Activated T-helper 2 cell treated with anti-CD3 and anti-CD28 coated beads, Interferon-gamma antibody, Interleukin-2, Interleukin-4, amounts not matched to agents 10 μg/mL and 5 μg/mL and 100 μg/mL, durations not matched to agents 14 hours and 24 hours and 36 hours (primary cell): ENCODE measurements at places on chromosomes 2 and 18.

DNA sequence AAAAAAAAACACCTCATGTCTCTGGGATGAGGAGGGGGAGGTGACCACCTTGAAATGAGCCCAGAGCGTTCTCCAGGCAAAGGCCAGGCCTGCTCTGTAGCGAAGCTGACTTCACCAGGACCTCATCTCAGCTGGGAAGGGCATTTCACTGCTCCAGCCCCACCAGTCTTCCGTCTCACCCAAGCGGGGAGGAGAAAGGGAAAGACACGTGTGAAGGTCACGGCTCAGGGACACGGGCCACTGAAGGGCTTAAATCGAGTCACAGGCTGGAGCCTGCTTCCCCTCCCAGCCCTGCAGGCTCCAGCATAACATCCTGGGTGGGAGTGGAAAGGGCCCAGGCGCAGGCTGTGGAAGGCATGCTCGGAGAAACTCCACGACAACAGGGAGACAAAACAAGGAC lies 18.1 kb downstream of the THAP4 start:
- no peak for DNase-seq

DNA sequence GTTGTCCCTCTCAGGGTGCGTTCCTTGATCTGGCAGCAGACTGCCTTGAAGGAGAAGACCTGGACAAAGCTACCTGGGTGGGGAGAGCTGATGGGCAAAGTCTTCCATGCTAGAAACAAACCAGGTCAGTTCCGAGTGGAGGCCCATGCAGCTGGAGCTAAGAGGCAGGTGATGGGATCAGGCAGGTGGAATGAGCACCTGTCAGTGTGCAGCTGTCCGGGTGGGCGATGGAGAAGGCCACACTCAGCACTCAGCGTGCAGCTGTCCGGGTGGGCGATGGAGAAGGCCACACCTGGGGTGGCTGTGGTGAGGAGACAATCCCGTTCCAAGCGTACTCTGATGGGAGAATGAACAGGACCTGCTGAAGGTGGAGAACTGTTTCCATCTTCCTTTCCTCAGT lies 237.3 kb upstream of the MYT1L start:
- DNase-seq = no peak

DNA sequence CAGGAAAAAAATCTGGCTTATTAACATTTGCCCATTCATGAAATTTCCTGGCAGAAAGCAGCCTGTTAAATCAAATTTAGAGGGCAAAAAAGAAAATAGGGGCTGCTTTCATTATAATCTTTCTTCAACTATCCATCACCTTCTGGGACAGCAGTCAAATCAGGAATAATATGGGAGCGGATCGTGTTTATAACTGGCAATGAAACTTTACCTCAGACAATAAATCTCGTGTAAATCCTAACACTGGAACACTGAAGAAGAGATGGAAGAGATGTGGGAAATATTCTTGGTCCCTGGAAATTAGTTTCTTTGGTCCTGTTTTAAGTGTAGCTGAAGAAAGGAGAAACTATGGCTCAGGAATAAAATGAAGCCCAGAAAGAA lies 77.5 kb upstream of the SERTAD2 start:
- DNase-seq = no peak

DNA sequence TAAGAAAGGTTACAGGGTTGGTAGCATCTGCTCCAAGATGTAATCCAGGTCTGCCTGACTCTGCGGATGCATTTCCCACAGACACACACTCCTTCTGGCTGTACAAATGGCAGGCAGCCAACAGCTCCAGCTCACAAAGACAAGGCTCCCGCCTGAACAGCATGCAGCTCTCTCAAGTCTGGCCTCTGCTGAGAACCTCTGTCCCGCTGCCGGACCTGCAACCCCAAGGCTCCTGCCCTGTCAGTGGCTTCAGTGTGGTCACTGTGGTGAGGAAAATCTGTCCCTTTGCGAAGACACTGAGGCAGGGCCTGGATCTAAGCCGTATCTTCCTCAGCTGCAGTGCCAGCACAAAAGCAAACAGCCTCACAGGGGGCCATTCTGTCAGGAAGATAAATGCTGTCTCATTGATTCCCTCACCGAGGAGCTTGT lies 469.3 kb upstream of the MEX3C start:
- DNase-seq = no peak

DNA sequence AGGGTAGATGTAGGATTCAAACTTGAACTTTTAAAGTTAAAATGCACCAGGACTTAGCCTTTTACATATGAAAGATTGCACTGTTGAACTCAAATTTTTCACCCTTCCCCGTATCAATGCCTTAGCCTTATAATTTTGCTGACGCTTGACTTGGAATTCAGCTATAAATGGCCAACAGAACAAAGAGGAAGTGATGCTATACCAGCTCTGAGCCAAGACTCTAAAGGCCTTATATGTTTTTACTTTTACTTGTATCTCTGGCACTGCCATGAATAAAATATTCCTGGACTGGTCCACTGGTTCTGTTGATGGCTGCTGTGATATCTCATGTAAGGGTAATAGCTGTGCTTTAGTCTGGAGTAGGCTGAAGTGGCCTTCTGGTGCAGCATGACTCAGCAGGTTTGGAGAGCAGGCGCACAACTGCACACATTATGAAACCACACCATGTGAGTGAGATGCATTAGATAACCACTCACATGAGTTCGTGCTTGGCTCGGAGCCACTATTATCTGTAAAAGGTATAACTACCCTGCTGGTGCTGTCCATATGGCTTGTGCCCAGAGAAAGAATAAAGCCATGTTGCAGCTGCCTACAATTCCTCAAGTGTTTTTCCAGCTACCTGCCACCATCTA lies 8.4 kb upstream of the IER3IP1 start:
- no peak for DNase-seq

DNA sequence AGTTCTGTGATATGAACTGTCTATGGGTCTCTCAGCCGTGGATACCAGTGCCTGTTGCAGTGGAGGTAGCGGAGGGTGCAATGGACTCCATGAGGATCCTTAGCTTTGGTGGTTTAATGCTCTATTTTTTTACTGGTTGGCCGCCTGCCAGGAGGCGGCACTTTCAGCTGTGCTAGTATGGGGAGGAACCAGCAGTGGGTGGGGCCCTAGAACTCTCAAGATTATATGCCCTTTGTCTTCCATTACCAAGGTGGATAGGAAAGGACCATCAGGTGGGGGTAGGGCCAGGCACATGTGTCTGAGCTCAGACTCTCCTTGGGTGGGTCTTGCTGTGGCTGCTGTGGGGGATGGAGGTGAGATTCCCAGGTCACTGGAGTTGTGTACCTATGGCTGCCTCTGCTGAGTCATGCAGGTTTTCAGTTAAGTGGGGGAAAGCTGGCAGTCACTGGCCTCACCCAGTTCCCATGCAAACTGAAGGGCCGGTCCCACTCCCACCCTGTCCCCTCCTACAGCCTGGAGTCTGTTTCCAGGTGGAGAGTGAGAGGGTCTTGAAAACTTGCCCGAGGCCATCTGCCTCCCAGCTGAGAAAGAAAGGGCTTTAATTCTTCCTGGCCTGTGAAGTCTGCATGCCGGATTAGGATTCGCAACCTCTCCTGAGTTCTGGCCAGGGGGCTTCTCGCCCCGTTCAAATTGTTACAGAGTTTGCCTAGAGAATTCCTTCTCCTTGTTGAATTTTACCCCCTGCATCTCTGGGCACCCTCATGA lies 14.5 kb downstream of the KCNS3 start:
- no peak for DNase-seq

GRCh38 chr2:120418174-120418787 lies 72.3 kb downstream of the INHBB start:
- DNase-seq = no peak

DNA sequence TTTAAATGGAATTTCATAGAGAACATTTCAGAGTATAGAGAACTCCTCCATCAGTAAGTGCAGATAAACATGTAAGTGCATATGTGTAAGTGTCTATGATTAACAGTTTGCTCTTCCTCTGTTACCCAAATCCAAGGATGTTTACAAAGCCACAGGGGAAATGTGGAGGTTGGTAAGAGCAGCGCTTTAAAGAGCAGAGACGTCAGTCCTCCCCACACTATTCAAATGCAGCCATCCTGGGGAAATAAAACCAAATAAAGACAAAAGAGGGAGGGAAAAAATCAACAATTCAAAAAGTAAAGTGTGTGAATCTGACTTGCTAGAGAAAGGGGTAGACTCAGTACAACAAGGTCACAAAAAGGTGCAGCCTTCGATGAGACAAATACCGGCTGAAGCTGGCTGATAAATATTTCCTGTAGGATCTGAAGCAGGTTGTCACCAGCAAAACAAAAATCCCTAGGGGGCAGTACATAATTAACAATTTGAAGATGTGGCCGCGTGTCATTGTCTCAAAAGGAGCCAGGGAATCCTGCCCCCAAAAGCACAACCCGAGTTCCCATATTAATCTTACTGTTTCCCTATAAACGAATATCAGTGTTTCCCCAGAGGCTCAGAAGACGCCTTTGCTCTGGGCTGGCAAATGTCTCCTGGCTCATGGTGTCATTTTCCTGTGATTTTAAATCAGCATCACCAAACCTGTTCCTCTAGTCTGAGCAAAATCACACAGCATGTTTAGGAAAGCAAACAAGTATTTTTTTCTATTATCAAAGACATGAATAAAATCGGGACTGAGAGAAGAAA lies 216.5 kb downstream of the CDCA7 start:
- DNase-seq = no peak

DNA sequence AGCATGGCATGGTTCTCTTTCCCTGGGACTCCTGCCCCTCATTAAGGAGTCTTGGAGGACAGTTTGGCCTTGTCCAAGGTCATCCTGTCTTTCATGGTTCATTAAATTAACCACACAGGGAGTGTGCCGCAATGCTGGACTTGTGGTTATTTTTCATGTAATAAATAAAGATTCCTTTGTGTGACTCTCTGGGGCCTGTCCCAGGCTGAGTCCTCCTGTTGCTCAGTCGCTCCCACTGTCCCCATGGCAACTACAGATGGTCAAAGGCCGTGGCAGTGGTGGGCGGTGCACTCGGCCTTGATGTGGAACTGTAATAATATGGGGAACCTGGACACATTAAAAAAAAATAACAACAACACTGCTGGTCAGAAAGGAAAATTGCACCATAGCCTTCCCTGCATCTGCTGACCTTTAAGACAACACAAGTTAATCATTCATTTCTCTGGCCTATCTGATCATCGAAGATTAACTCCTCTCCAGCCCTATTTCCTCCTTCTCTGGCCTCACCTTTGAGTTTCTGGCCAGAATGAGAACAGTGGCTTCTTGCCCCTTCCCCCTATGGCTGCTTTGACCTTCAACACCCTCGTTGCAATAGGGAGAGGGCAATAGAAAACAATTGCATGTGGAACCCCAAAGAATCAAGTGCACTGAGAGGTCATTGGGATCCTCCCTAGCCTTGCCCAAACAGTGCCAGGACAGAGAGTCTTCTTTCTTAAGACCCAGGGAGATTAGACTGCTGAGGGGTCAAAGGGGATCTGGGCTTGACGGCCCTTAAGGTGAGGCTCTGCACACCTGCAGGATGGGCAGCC lies 44.7 kb downstream of the PSD4 start:
- no peak for DNase-seq

- DNase-seq = no peak
Measured at GRCh38 chr2:204040016-204040415, 103.5 kb downstream of the ICOS start.

- no peak for DNase-seq
Measured at GRCh38 chr2:229610333-229610732, 104.0 kb downstream of the DNER start.

- DNase-seq = no peak
Measured at GRCh38 chr2:145146691-145147090, 626.8 kb upstream of the ZEB2 start.

DNA sequence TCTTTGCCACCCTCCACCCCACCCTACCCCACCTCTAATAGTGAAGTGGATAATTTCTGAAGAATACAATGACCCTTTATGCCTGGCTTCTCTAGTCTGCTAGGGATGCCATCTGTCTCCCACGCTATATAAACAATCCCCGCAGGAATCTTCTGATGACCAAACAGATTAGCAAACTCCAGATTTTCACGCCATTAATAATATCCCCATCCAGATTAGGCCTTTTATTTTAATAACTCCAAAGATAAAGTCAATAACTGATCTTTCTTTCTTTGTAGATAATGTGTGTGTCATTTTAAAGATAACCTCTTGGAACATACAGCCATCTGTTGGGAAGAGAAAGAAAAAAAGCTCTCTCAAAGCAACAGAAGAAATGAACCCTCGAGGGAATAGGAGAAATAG lies 47.9 kb upstream of the CCDC150 start:
- DNase-seq = no peak

GRCh38 chr2:197893403-197894177 lies 89.2 kb downstream of the PLCL1 start:
- no peak for DNase-seq

- DNase-seq = no peak
Measured at GRCh38 chr2:53334610-53335009, 433.0 kb upstream of the CHAC2 start.

DNA sequence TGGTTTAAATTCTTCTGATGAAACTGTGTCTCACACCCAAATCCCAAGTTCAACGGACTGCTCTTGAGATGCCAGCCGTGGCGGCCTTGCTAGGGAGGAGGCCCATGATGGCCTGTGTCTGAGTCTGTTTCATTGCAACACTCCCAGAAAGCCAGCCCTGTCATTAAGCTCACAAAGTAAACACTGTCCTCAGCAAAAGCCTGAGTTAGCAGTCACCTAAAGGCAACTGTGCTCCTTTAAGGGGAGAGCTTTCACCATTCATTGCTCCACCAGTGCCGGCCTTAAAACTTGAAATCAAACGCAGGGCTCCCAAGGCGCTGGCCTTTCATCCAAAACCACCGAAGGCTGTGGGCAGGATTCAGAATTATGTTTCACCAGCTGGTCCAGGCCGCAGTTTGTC lies 42.5 kb upstream of the PPP1CB start:
- no peak for DNase-seq

DNA sequence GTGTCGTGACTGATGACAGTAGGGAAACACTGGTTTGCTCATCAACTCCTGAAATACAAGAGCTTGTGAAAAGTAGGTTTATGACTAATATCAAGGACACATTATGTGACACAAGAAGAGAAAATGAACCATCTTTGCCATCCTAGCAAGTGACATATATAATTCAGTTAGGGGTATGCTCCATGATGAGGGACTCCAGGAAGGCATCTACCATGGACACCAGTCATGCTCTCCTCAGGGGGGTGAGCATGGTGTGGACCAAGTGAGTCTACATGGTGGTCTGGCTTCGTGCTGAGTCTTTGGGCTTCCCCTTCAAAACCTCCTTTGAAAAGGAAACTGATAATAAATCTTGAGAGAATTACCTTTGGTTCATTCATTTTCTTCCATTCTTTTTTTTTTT lies 11.7 kb upstream of the SERPINB5 start:
- no peak for DNase-seq

DNA sequence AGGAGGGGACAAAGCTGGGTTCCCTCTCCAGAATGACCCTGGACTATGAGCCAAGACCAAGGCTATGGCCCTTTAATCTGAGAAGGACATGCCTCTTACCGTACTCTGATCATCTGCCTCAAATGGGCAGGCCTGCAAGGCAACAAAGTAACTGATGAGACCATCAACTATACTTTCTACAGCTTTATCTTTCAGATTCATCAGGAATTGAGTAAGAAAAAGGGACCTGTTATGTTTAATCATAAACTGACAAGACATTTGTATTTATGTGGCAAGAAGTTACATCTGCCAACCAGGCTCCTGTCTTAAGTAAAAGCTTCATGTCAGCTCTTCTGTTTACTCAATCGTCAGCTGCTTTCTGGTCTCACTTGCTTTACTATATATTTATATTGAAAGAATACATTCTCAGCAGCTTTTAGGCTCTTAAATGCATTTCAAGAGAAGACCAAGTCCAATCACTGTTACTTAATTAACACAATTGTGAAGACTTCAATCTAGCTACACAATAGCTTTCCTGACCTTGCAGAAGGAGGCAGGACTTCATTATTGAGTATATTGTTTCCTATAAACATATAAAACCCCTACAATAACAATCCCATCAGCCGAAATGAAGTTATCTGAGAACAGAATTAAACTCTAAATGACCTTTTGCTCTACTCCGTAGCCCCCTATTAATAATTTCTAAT lies 163.8 kb downstream of the ETAA1 start:
- no peak for DNase-seq
